ENCODE measurements at places on chromosomes 2 and 18.

DNA sequence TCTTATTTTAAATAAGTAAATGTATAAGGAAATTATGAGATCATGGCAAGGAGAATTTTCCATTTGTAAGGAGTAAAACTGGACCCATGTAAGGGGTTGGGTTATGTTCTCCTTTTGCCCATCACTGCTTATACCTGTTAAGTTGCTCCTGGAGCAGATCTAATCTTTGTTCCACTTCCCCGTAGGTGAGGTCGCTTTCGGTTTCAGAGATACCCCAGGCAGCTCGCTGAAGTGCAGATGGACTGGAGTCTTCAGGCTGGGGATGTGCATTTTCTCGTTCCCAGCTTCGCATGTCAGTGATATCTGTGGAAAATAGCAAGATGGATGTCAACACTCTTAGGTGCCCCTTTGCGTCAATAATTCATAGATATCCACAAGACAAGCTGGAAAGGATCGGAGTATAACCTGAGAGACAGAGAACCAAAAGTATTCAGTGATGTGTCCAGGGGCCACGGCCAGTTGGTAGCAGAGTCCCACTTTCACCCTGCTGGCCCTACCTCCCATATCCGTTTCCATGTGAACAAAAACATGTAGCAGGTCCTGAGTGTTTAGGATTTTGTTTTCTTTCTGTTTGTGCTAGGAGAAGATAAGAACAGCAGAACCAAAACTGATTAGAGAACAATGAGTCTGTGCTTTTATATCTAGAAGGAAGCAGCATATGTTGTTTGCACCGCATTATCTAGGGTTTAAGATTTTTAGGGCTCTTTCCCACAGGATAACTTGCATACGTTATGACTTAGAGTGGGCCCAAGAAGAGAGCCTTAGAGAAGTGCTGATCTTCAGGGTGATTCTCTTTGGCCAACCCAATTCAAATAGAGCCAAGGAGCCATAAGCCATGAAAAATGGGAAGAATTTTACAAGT is 36.0 kb downstream of the GCA start:
- no peak for DNase-seq

GRCh38 chr2:173118395-173118794 is 42.7 kb downstream of the MAP3K20 start:
- no peak for DNase-seq

DNA sequence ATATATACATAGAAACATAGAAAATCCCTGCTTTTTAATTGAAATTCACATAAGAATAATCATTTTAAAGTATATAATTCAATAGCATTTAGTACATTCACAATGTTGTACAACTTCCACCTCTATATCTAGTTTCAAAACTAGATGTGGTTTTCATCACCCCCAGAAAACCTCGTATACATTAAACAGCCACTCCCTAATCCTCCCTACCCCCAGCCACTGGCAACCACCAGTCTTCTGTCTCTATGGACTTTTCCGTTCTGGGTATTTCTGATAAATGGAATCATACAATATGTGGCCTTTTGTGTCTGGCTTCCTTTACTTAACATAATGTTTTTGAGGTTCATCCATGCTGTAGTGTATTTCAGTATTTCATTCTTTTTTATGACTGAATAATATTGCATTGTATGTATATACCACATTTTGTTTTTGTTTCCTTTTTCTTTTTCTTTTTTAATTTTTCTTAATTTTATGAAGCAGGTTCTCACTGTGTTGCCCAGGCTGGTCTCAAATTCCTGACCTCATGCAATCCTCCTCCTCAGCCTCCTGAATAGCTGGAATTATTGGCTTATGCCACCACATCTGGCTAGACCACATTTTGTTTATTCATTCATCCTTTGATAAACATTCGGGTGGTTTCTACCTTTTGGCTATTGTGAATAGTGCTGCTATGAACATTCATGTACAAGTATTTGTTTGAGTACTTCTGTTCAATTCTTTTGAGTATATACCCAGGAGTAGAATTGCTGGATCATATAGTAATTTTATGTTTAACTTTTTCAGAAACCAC is 50.6 kb upstream of the RNF152 start:
- no peak for DNase-seq

- DNase-seq: peak; percentile 40
Measured at GRCh38 chr2:71545572-71546274, 92.4 kb downstream of the DYSF start.

GRCh38 chr2:96316999-96317398 is 8.1 kb upstream of the ITPRIPL1 start:
- DNase-seq: no peak

All from activated CD4-positive, alpha-beta T cell treated with anti-CD3 and anti-CD28 coated beads, Interleukin-2, amount 50 U/mL, for 24 hours (primary cell).